ENCODE measurements at places on chromosomes 5 and 9.

DNA sequence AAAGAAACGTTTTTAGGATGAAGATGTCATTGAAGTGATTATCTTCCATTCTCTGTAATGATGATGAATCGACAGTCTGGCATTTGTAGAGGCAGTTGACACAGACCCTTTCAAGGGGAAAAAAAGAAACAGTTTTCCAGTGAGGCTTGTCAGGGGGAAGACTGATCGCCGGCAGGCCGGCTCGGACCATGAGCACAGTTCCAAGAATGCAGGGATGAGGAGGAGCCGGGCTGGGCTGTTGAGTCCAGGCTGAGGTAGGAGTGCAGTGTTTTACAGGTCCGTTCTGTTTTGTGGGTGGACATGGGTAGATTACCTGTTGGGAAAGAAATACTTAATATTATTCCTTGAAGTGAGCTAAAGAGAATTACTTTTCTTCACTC is 194.6 kb downstream of the AOPEP start:
- no peak for DNase-seq

GRCh38 chr5:179407191-179408175 is 62.2 kb upstream of the ADAMTS2 start:
- no peak for DNase-seq

- no peak for DNase-seq
Observed at GRCh38 chr5:172166030-172166826, 21.8 kb downstream of the STK10 start.

DNA sequence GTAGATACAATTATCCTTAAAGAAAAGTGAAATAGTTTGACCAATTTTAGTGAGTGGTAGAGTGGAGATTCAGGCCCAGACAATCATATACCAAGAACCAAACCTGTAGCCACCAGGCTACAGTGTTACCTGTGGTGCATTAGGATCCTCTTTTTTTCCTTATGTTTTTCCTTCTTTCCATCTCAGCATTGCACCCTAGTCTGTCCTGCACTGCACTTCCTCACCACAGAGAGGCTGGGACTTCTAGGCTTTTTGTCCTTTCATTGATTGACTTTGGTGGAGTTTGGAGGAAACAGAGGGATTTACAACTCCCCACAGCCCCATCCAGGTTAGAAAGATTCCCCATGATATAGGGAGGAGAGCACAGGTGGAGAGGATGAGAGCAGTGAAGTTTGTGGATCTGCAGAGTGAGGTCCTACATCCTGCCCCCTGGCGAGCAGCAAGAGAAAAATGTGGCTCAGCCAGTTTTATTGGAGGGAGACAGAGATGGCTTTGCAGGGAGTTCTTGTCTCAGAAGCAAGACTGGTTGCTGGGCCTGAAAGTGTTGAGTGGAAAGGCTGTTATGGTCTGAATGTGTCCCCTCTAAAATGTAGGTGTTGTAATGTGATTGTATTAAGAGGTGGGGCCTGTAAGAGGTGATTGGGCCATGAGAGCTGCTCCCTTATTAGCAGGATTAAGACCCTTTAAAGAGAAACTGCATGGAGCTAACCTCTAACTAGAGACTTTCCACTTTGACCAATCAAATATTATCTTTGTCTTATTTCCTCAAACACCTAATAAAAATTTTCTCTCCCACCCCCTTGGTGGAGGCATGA is 36.2 kb downstream of the KIF4B start:
- no peak for DNase-seq

- DNase-seq: no peak
Observed at GRCh38 chr5:154526231-154527226, 48.5 kb upstream of the HAND1 start.

GRCh38 chr9:90966031-90966290 is 164.3 kb downstream of the SYK start:
- DNase-seq: no peak

DNA sequence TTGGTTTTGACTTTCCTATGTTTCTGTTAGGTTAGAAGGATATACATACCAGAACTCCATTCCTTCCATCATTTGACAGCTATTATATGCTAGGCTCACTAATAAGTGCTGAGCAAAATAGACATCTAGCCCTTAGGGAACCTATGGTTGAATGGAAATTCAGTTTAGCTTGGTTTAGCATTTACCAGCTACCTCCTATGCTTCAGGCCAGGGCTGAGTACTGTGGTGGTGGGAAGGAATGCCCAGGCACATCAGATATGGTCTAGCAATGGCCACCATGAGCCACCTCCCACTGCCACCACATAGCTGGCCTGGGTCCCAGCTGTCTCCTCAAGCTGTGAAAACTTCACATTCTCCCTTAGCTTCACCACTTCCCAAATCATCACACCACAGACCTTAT is 89.4 kb downstream of the SPOCK1 start:
- no peak for DNase-seq

- no peak for DNase-seq
Observed at GRCh38 chr9:133735931-133736330, 2.2 kb downstream of the SARDH start.

- DNase-seq: no peak
Observed at GRCh38 chr9:7910426-7911020, 110.9 kb upstream of the DMAC1 start.

- DNase-seq: no peak
Observed at GRCh38 chr5:10474521-10475075, 32.9 kb downstream of the ROPN1L start.

DNA sequence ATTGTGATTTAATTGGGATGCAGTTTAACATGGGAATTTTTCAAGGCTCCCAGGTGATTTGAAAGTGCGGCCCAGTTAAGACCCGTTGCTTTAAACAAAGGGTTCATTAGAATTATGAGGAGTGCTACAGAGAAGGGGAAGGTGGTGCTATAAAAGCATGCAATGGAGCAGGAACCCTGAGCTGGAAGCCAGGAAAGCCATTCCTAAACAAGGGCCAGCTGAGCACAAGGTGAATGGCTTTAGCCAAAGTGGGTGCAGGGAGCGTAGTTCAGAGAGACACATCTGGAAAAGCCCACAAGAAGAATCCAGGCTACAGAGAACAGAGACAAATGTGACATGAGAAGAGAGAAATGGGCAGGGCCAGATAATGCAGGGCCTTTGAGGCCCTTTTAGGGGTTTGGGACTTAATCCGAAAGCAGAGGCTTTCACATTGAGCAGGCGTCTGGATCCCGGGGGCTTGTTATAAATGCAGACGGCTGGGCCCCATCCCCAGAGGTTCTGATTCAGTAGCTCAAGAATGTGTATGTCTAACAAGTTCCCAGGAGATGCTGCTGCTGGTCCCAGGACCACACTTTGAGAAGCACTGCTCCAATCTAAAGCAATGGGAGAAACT is 138.1 kb upstream of the WWC1 start:
- no peak for DNase-seq

DNA sequence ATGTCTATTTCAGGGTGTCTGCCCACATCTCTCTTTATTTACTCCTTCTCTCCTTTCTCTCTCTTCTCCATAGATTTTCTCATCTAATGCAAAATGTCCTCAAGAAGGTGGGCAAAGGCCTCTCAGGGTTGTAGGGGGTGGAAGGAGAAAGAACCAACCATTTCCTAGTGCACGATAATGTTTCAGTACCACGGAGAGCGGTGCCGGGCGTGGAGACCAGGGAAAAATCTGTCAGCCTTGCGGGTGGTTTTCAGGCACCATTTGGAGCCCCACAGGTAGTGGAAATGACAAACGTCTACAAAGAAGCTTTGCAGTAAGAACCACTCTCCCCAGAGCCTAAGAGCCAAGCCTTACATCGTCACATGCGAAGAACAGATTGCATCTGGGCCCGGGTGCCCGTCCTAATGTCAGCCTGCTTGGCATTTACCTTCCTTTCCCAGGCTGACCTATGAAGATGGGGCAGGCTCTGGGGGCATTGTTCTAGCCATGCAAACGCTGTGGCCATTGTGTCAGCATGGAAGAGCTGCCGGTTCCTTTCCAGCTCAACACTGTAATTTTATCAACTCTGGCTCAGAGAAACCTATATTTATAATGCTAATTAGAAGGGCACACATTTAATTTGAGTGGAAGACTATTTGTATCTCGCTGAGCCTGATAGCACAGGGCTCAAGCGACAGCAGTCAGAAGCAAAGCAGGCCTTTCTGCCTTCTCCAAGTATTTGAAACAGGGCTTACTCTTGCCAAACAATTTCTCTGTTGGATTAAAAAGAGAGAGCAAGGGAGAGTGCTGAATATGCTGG is 430.1 kb upstream of the WWC1 start:
- DNase-seq: no peak

GRCh38 chr5:148849461-148849860 is 23.1 kb downstream of the ADRB2 start:
- no peak for DNase-seq

GRCh38 chr5:1161108-1161832 is 40.1 kb upstream of the SLC6A19 start:
- no peak for DNase-seq

DNA sequence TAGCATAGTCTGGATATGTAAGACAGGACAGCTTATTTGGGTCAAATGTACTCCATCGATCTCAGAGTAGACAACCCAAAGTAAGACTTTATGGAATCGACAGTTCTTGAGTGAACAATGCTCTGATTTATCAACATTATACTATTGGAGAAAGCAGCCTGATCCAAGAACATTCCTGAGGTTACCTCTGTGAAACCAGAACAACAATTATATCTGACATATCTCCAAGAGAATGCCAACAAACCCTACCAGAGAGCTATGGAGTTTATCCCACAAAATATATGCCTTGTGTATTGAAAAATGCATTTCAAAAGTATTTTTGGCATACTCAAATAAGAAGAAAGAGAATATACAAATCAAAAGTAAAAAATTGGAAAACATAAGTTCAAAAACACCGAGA is 1985.9 kb downstream of the EFNA5 start:
- DNase-seq: no peak

DNA sequence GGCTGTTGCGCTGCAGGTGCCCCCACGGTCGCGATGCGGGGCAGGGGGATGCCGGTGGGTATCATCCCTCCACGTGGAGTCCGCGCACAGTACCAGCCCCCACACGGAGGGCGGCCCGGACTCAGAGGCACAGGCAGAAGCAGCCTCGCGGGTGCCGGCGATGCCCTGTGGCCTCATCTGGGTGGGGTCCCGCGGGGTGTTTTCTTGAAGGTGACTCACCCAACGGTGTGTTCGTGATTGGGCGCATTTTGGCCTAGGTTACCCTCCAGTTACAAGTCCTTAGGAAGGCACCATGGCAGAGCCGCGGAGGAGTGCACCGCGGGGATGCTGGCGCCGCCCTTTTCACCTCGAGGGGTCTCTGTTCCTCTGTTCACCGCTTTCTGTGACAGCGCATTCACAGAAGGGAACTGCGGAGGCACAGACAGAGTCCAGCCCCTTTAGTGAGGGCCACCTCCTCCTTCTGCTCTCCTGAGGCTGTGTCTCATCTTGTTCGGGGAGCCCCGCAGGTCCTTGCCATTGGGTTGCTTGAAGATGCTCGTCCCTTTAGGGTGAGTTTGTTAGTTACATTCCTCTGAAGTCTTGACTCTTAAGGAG is 21.6 kb upstream of the EXOC3 start:
- DNase-seq: no peak

DNA sequence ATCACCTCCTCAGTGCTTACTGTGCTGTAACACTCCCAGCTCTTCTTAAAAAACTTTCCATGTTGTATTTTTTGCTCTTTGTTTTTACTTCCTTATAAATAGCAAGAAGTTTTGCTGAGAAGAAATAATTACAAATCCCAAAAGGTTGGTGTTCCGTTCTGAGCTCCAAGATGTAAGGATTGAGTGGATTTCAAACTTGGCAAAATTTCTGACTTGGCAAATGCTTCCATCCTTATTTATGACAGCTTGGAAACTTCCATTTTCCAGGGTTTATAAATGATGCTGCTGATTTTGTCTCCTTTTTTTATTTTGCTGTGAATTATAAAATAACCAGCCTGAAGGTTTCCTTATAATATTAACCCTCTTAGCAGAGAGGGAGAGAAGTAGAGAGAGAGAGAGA is 151.9 kb downstream of the NTRK2 start:
- no peak for DNase-seq

DNA sequence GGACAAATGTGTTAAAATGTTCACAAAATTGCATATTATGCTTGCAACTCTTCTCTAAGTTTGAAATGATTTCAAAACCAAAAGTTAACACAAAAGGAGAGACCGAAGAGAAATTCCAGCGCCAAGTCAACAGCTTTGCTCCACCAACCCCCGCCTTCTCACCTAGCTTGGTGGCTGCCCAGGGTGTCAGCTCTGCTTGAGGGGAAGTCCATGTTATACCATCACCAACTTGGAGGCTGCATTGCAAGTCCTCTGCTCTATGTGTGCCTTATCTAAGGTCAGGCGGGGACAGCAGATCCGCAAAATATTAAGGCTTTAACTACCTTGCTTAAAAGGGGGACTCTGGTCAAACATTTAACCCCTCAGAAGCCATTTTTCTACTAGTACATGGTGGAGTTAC is 14.6 kb downstream of the CCNJL start:
- DNase-seq: no peak

- no peak for DNase-seq
Observed at GRCh38 chr5:176540476-176540899, 3.3 kb upstream of the RNF44 start.

GRCh38 chr5:18299166-18299565 is 664.9 kb downstream of the TAF11L14 start:
- DNase-seq: no peak

DNA sequence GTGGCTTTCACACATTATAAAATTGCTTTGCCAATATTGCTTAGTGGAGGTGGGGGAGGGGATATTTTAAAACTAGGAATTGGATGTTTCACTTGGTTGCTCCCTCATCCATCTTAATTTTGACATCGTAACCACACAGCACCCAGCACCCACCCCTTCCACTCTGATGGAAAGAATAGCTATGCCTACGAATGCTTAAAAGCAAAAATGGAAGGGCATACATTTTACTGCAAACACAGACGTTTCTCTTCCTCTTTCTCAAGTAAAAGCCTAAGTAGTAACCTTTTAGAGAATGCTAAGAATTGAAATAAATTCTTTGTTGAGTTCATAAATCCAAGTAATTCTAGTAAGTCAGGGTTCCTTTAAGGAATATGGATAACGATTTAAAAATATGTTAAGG is 69.9 kb downstream of the JAKMIP2 start:
- DNase-seq: no peak

GRCh38 chr9:88740844-88741243 is 205.9 kb downstream of the NXNL2 start:
- DNase-seq: no peak

- no peak for DNase-seq
Observed at GRCh38 chr9:114799925-114800324, 5.9 kb downstream of the TNFSF15 start.

DNA sequence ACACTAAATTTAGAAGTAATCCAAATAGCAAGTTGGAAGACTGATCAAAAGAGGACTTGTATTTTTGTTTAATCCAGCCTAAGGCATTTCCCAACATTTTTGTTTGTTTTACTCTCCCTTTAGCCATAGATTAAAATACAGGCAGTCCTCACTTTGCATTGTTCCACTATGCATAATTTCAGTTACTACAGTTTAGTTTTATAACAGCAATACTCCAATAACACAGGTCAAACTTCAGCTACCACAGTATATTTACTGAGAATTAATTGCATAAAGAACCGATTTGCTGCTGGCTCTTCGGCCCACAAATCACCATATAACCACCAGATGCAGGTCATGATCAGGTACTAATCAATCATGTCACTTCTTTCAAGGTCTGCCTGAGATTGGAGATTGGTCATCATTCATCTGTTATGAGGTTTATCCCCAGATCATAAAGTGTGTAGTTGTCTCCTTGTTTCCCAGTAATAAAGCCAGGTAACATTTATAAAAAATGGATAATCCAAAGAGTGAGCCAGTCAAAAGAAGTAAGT is 12.1 kb downstream of the FTMT start:
- DNase-seq: no peak

- DNase-seq: no peak
Observed at GRCh38 chr5:112415552-112415951, 3.5 kb downstream of the EPB41L4A start.
